ENCODE measurements at places on chromosomes 1 and 21. TPM values are rescaled to one million over a fixed set of nuclear protein-coding genes. Genes with fewer than 3 reads are reported as not detected.

PBX1 gene
- 9.8 TPM for total RNA-seq

RORC gene
- total RNA-seq, result not detected

SLC5A9 gene
- total RNA-seq, result not detected

MIS18A gene
- total RNA-seq, result 42.0 TPM

DNA sequence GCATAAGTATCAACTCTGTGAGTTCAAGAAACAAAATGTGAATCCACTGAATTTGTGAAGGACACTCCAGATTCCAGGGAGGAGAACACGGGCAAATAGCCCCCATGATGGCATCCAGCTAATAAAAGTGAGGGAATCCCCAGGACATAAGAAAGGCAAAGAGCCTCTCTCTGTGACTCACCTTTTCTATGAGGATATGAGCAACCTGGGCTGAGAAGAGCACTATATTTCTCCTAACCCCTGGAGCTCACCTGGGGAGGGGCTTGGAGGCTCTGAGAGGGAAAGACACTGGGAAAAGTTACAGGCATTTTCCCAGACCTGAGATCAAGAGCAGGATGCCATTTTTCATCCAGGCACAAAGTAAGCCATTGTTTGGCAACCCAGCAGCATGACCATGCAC lies 1298.8 kb downstream of the PLA2G4A start:
- DNase-seq, result peak; percentile 52
- peaks cover 18% of the 10 kb centered on the region for H3K4me1 ChIP-seq

DNA sequence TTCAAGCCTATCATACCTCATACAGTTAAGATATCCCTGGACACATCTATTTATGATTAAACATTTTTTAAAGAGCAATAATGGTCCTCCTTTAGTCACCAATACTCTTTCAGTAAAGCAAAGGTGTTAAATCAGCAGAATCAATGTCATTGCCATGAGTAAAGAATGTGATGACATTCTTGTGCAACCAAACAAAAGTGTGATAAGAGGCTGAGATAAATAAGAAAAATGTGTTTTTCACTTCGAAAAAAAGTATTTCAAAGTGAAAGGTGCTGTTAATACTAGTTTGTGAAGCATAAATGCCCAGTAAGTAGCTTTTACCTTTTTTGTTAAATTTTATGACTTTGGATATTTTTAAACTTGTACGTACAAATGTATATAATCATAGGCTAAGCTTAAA lies 8.4 kb downstream of the SLC44A5 start:
- peaks cover 13% of the 10 kb centered on the region for H3K27me3 ChIP-seq
- no peak for DNase-seq
- no peaks in the 10 kb centered on the region for H3K4me1 ChIP-seq
- no peak overlapping the region for H3K4me3 ChIP-seq
- H3K36me3 ChIP-seq, result no peaks in the 10 kb centered on the region

GRCh38 chr1:64318428-64318827 lies 115.0 kb downstream of the UBE2U start:
- H3K4me3 ChIP-seq, result no peak overlapping the region
- H3K4me1 ChIP-seq, result peaks cover 18% of the 10 kb centered on the region
- no peaks in the 10 kb centered on the region for H3K27me3 ChIP-seq

- H3K4me1 ChIP-seq, result no peaks in the 10 kb centered on the region
- H3K4me3 ChIP-seq, result no peak overlapping the region
- H3K27ac ChIP-seq, result no peak overlapping the region
- H3K36me3 ChIP-seq, result peaks cover 12% of the 10 kb centered on the region
- no peak for DNase-seq
Observed at GRCh38 chr1:185291652-185292051, 25.4 kb downstream of the IVNS1ABP start.

DNA sequence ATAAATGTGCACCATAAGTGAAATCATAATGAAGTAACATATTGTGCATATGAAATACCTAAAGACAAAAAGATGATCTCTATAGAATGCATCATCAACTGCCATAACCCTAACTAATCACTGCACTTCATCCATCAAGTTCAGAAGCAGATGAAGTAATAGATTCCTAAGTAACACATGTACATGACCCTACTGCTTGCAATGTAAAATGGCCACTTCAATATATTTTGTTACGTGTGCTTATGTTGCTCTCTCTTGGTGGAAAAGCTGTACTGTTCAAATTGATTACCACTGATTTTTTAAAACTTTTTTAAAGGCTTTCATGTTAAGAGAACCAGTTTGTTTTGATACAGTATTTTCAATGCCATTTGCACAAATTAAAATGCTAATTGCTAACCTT lies 141.8 kb downstream of the TTLL7 start:
- no peaks in the 10 kb centered on the region for H3K27me3 ChIP-seq
- DNase-seq, result no peak
- H3K27ac ChIP-seq, result no peak overlapping the region
- H3K4me1 ChIP-seq, result peaks cover 7% of the 10 kb centered on the region
- H3K4me3 ChIP-seq, result no peak overlapping the region

DNA sequence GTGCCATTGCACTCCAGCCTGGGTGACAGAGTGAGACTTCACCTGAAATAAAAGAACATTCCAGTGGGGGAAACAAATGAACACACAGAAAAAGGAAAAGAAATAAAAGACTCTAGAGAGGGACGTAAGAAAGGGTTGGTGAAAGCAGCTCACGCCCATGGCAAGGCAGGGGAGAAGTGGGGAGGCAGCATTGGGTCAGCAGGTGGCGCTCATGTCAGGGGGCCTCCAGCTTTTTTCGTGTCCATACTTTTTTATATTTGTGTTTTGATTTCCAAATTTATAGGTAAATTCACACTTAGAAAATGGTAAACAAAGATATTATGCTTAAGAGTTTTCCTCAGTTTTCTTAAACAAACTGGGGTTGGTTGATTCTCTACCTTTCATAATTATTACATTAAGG lies 45.5 kb downstream of the VPS13D start:
- H3K36me3 ChIP-seq, result peaks cover 50% of the 10 kb centered on the region
- H3K4me3 ChIP-seq, result no peak overlapping the region
- H3K27ac ChIP-seq, result no peak overlapping the region
- no peaks in the 10 kb centered on the region for H3K4me1 ChIP-seq
- H3K27me3 ChIP-seq, result no peaks in the 10 kb centered on the region

DNA sequence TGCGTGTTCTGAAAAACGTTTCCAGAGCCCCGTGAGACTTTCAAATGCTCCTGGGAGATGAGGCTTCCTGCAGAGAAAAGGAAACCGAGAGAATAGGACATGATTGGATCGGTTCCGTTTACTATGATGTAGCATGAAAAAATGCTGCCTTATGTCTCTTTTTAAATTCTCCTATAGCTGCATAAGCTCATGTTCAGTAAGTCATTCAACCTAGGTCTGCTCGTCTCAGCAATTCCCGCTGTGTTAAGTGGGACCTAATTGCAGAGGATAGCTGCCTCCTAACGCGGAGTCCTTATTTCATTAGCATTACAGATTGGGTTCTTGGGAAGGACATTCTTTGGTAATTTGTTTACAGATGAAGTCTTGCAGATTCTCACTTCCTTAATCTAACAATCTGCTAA lies 165.3 kb downstream of the GALNT2 start:
- no peak overlapping the region for H3K27ac ChIP-seq
- no peak overlapping the region for H3K4me3 ChIP-seq
- DNase-seq, result no peak
- H3K4me1 ChIP-seq, result no peaks in the 10 kb centered on the region

- no peaks in the 10 kb centered on the region for H3K36me3 ChIP-seq
- peaks cover 15% of the 10 kb centered on the region for H3K27me3 ChIP-seq
- DNase-seq, result no peak
- H3K27ac ChIP-seq, result no peak overlapping the region
- no peaks in the 10 kb centered on the region for H3K4me1 ChIP-seq
Observed at GRCh38 chr1:95991787-95992520, 729.6 kb upstream of the PTBP2 start.

GRCh38 chr1:226364514-226364899 lies 43.4 kb downstream of the PARP1 start:
- 0 out of 2 replicates have a peak, but pooled peaks cover 4% of the 10 kb centered on the region for H3K4me1 ChIP-seq
- H3K36me3 ChIP-seq, result peaks cover 91% of the 10 kb centered on the region
- H3K27ac ChIP-seq, result no peak overlapping the region

- H3K4me3 ChIP-seq, result no peak overlapping the region
- H3K36me3 ChIP-seq, result no peaks in the 10 kb centered on the region
- H3K4me1 ChIP-seq, result no peaks in the 10 kb centered on the region
- no peak overlapping the region for H3K27ac ChIP-seq
Observed at GRCh38 chr1:159663552-159663951, 50.8 kb downstream of the CRP start.

Data from PC-3 (cell line).